ENCODE measurements at places on chromosomes 6 and 20.

GRCh38 chr20:561437-562231 lies 18.0 kb upstream of the CSNK2A1 start:
- DNase-seq: peak; percentile 80

DNA sequence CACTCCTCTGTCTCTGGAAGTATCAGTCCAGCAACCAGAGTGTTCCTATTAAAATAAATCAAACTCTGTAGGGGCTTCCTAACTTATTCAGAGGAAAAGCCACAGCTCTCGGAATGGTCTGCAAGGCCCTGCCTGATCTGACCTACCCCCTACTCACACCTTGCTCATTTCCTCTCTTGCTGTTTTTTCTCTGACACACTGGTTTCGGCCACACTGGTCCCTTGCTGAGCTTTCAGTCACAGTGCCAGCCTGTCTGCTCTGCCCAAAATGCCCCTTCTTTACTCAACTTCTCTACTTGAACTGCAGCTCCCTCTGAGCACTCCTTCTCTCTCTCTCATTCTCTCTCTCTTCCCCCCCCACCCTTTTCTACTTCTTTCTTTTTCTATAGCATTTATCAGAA lies 430.2 kb downstream of the UTRN start:
- DNase-seq: no peak

GRCh38 chr6:160137989-160138835 lies 16.6 kb downstream of the SLC22A1 start:
- peak; percentile 55 for DNase-seq

- DNase-seq: no peak
These were observed 26.3 kb upstream of the TFB1M start for GRCh38 chr6:155340464-155341129.

DNA sequence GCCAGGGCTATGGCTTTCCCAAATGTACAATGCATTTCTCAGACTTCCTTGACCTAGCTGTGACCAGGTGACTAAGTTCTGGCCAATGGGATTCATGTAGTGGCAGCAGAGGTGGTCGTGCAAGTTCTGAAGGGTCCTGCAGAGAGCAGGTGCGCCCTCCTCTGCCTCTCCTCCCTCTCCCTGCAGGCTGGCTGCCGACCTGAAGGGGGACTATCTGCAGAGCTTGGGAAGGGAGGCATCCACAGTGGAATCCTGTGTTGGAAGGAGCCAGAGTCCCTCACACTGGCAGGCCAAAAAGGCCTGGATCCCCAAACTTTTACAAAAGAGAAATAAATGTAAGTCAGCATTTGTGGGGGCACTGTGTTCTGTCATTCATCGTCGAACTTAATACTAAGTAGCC lies 66.6 kb downstream of the CDH26 start:
- DNase-seq: no peak

DNA sequence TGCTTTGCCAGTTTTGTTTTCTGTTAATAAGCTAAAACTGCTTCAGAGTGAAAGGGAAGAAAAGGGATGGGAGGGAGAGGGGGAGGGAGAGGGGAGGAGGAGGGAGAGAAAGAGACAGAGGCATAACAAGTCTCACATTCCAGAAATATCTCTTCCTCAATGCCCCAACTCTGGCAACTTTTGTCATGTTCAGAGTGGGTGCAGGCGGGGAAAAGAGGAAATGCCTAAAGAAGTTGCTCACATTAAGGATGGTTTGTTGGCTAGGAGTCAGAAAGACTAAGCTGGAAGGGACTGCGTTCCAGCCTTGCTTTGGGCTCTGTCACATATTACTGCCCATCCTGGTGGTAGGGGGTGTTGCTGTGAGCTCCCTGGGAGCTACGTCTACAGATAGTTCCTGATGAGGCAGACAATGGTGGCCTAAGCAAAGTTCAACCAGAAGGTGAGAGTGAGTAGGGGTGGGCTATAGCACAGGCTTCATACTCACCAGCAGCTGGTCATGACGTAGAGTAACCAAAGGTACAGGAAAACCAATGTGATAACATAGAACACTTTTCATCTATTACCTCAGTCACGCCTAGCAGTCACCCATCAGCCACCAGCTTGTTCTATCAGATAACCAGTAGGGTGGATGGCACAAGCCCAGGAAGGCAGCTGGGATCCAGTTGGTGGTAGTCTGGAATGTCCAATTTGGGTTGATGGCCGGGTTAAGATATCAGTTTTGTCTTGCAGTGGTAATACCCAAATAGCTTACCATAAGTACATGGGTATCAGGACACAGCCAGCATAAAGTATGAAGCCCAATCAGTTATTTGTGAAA lies 2.1 kb downstream of the TSPYL4 start:
- no peak for DNase-seq

GRCh38 chr6:89501222-89501621 lies 68.3 kb downstream of the ANKRD6 start:
- DNase-seq: no peak

DNA sequence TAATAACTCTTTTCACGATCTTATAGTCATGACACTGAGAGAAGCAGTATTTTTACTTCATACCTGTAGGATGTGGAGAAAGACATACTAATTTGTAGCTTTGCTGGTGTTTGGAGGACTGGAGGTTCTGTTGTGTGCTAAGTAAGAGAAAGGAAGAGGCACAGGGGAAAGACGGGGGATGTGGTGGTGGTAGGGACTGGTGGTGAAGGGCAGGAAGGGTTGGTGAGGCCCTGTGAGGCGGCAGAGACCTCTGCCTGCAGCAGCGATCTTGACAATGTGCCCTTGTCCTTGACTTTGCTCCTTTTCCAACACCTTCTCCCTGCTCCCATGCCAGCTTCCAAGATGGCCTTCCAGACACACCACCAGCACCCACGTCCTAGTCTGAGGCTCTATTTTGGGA lies 32.6 kb upstream of the MPC1 start:
- DNase-seq: no peak

DNA sequence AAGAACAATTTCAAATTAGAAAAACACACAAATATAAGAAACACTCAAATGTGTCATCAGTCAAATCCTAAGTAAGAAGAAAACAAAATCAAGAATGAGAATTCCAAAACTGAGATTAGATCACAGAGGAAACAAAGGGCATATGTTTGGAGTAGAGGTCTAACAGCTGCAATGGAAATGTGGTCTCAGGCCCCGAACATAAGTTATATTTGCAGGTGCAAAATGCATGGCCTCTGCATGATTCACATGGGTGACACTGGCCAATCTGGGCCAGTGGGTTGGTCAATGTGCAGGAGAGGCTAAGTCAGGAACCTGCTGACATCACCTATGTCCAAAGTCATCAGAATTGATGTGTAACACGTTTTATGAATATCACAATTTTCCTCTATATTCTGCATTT lies 108.5 kb upstream of the MAP7 start:
- no peak for DNase-seq

DNA sequence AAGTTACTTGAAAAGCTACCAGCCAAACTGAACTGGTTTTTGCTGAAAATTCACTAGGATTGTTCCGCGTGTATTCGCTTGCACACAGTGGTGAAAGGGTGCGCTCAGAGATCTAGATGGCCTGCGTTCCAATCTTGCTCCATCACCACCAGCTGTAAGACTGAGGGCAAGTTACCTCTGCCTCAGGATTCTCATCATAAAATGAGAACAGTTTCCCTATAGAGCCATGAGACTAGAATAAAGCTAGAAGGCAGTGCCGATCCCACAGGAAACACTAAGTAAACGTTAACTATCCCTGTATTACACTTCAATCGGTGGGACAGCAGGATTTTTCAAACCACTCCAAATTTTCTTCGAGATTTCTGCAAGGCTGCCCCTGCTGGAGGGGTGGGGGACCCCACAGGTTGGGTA lies 838 bp downstream of the AHCY start:
- DNase-seq: no peak

DNA sequence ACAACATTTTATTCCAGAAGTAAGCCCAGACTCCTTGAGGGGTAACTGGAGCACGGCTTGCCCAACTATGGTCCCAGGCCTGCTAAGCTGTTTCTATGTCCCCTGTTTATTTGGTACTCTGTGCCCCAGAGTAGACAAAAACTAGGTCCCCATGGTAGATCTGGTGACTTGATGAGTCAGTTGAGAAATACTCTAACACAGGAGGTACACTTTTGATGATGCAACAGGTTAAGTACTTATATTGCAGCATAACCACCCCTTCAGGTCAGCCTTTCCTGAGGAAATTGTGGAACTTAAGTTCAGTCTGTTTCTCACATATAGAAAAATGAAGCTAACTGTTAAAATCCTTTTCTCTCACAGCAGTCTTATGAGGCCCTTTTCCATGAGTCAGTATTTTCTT lies 19.6 kb downstream of the TTPAL start:
- no peak for DNase-seq

- no peak for DNase-seq
These were observed 821 bp downstream of the DHX35 start for GRCh38 chr20:38962928-38963401.

GRCh38 chr6:39157511-39157910 lies 42.5 kb upstream of the SAYSD1 start:
- DNase-seq: no peak

- no peak for DNase-seq
These were observed 141.3 kb upstream of the CARMIL1 start for GRCh38 chr6:25137916-25138232.

DNA sequence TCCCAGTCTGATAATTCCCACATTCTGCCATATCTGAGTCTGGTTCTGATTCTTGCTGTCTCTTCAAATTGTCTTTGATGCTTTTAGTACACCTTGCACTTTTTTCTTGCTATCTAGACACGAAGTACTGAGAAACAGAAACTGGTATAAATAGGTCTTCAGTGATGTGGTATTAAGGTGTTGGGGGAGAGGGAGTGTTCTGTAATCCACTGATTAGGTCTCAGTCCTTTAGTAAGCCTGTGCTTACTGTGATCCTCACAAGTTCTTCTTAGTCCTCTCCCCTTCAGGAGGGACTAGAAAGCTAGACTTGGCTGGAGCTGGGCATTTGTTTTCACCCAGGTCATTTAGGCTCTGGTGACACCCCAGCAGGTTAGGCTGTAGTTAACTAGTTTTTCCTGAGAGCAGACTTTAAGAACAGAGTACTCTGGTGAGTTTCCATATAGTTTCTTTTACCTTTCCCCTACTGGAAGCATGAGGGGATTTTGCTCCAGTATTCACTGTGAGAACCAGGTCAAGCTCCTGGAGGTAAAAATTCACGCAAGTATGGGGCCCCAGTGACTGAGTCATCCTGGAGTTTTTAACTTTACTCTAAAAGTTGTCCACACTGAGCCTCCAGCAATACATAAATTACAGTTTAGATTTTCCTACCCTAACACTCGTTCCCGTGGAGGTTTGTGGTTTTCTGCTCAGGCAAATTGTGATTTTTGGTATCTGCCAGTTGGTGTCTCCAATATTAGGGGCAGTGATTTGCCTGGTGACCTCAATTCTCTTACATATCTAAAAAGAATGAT lies 154.6 kb downstream of the CDKAL1 start:
- DNase-seq: peak; percentile 36

DNA sequence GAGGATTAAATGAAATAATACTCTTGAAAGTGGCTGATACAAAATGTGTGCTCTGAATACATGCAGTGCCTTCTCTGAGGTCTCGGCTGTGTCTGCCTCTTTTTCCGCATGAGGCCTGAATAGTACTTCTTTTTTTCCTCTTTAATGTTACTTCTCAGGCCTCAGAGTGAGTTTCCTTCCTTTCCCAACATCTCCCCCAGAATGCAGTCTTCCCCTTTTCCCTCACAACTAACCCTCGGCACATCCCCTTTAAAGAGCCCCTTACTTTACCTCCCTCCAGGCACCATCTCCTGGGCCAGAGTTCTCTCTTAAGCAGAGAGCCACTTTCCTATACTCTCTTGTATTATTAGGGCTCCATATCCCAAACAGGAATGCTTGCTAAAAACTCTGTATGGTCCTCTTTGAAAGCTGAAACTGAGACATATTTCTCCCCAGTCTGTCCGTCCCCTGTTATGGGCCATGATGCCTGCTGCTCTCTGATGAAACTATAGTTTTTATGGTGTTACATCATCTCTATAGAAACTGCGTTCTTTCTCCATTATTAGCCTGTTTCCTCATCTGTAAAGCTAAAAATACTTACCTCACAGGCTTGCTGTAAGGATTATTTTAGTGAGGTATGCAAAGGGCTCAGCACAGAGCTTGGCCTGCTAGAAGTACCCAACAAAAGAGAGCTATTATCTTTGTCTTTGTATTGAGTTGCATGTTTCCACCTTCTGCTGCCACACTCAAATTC lies 2.3 kb downstream of the PLAGL2 start:
- DNase-seq: no peak

DNA sequence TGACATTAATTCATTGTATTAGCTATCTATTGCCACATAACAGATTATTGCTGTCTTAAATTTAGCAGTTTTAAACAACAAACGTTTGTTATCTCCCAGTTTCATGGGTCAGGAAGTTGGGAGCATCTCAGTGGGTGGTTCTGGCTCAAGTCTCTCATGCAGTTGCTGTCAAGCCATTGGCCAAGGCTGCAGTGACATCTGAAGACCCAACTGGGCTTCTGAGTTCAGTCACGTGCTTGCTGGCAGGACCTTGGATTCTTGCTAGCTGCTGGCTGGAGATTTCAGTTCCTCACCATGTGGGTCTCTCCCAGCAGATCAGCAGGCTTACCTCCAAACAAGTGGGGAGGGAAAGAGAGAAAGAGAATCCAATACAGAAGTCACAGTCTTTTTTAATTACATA lies 152.6 kb upstream of the EXOC2 start:
- no peak for DNase-seq

DNA sequence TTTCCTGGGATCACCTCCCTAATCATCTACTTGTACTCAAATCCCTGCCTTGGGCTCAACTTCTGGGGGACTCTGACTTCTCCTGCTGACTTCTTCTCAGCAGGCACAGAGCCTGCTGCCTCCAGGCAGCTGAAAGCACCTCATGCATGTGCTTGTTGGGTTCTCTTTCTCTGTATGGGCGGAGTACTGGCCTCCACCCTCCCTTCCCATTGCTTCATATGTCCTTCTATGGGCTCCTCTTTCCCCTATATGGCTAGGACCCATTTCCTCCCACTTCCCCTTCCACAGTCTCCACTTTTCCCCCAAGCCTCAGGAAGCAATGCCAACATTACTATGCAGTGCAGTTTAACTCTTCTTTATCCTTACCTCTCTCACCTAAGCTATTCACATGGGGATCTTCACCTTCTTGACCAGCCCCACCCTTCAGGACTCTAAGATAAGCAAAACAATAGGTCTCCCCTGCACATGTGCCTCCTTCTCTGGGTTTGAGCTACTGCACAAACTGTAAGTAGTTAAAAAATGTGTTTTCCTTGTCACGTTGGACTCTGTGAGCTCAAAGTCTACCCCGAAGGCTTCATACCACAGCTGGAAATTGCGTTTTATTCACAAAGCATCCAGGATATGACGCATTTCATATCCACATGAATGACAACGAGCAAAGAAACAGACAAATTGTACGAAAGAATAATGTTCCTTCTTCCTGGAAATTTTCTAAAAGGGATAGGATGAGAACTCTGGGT lies 93.7 kb downstream of the CDS2 start:
- DNase-seq: no peak

DNA sequence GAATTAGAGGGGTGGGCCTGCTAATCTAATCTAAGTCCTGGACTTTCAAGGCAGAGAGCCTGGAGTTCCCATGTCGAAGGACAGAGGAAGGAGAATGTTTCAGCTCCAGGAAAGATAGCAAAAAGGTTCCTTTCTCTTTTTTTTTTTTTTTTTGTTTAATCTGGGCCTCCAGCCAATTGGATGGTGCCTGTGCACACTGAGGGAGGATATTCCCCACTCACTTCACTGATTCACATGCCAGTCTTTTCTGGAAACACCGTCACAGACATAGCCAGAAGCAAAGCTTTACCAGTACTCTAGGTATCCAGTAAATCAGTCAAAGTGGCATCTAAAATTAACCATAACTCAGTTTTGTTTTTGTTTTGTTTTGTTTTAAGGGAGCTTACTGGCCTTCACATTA lies 721.1 kb downstream of the TENT5A start:
- DNase-seq: no peak

Measured in D341Med (cell line).